ENCODE measurements at places on chromosomes 5 and 9. TPM values are rescaled to one million over a fixed set of nuclear protein-coding genes. Genes with fewer than 3 reads are reported as not detected.

Gene CKMT2
- polyA plus RNA-seq = 1.9 TPM

- no peak for DNase-seq
Measured at GRCh38 chr5:169545762-169546161, 37.8 kb upstream of the SPDL1 start.

DNA sequence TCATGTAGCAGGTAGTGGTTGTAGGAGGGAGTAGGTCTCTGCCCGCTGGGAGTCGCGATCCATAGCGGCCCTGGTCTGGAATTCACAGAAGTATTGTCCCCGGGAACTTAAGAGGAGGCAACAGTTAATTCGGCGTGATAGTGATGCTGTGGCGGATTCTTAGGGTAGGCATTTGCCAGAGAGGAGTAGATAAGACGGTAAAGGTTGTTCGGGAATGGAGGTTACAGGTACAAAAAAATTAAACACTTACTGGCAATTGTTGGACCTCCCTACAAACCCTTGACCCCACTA, 679 bp downstream of the SMC5 start:
- DNase-seq = no peak

- DNase-seq = no peak
Measured at GRCh38 chr5:113000466-113000865, 23.9 kb downstream of the DCP2 start.

- DNase-seq = no peak
Measured at GRCh38 chr9:131954299-131954698, 125.4 kb downstream of the MED27 start.

Gene ADAMTSL1
- 0.49 TPM for polyA plus RNA-seq

Gene TCERG1
- polyA plus RNA-seq = 72.2 TPM

Gene TLX3
- not detected for polyA plus RNA-seq

GRCh38 chr5:16957304-16958196, 21.5 kb upstream of the MYO10 start:
- no peak for DNase-seq

Gene ANKRD34B
- 0.54 TPM for polyA plus RNA-seq

DNA sequence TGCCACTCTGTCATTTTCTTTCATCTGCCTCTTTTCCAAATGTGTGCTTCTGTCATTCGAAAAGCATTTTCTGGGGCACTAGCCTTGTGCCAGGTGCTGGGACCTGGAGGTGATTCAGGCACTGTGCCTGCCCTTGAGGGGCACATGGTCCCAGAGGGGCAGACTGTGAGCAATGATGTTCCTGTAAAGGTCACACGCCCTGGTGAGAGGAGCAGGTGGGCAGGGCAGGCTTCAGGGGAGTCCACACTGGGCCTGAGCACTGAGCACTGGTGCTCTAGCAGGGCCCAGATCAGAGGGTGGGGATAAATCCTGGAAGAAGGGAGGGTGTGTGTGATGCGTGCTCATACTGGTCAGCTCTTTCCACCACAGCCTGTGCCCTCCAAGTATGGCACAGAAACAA, 77.8 kb downstream of the COL15A1 start:
- no peak for DNase-seq

Gene FAM219A
- polyA plus RNA-seq = 3.2 TPM
